ENCODE measurements at places on chromosomes 12 and 14.

DNA sequence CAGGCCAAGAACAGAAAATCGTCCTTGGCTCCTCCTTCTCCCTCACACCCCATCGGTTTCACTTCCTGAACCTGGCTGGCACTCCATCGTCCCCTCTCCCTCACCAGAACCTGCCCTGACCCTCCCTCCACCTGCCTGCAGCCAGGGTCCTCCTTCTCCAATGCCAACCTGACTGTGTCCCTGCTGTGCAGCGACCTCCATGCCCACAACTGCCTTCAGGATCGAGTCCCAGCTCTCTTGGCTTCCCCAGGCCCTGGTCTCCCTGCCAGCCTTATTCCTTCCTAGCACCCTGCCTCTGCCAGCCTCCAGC lies 19.8 kb downstream of the HVCN1 start:
- no peak for DNase-seq

GRCh38 chr14:91545946-91546716 lies 36.0 kb upstream of the PPP4R3A start:
- DNase-seq = no peak

GRCh38 chr14:22668863-22669262 lies 24.7 kb upstream of the OR6J1 start:
- no peak for DNase-seq

- DNase-seq = no peak
These were observed 17.4 kb downstream of the TAMALIN start for GRCh38 chr12:52023976-52024688.

DNA sequence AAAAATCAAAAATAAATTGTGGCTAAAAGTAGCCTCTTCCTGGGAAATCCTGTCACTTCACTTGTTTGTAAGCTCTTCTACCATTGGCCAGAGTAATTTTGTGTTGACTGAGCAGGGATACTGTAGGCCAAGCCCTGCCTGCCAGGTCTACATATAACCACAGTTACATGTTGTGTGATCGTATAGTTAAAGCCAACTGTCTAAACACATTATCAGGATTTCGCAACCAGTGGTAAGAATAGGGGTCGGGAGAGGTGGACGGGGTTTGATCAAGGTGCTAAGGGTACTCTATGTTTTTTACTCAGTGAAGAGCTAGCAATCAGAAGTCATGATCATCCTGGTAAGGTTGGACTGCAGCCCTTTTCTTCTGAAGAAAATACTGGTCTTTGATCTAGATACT lies 13.4 kb downstream of the ANKRD13A start:
- no peak for DNase-seq

DNA sequence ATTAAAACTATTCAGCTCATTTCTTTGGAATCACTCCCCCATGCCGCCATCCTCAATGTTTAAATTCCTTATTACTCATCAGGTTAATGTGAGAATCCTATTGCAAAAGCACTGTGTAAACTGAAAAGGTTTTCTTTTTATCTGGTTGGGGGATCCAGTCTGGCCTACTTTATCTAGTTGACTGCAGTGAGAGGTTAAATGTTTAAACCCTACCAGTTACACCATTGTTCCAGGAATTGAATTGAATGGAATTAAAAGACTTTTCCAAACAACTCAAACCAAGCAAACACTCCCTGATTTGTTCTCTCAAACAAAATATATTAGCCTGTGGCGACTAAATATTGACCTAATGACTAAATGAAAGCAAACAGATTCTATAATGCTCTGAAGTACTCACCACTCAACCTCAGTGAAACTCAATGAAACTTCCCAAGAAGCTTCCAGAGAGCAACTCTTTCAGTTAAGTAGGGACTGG lies 100.5 kb downstream of the VEZT start:
- no peak for DNase-seq

DNA sequence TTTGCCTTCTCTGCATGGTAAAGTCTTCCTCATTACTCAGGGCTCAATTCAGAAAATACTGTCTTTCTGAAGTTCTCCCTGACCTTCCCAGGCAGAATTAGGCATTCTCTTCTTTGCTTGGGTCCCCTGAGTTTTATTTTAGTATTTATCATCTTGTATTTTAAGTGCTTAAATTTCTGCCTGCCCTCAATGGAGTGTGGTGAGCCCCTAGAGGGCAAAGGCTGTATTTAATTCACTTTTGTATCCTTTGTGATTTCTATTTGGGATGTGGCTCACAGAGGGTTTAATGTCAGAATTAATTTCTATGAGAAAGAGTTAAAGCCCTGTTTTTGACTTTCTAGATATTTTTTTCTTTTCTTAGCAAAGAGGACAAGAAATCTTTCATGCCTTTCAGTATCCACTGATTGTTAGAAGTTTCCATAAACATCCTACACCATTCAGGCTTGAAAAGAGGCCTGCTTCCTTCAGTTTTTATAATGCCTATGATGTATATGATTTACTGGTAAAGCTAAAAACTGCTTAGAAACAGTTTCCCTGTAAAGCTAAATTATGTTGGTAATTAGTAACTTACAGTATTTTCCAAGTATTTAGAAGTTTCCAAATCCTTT lies 55.6 kb upstream of the PTPRB start:
- DNase-seq = no peak

- no peak for DNase-seq
These were observed 237.6 kb upstream of the SFSWAP start for GRCh38 chr12:131473261-131473660.

- no peak for DNase-seq
These were observed 85.7 kb downstream of the BTG1 start for GRCh38 chr12:92059960-92060359.

DNA sequence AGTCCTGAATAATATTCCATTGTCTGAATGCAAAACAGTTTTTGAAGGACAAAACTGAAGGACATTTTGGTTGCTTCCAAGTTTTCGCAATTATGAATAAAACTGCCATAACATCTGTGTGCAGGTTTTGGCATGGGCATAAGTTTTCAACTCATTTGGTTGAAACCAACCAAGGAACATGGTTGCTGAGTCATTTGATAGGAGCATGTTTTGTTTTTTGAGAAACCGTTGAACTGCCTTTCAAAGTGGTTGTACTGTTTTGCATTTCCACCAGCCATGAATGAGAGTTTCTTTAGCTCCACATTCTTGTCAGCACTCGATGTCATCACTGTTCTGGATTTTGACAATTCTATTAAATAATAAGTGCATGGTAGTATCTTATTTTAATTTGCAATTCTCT lies 23.0 kb upstream of the GSG1 start:
- no peak for DNase-seq

DNA sequence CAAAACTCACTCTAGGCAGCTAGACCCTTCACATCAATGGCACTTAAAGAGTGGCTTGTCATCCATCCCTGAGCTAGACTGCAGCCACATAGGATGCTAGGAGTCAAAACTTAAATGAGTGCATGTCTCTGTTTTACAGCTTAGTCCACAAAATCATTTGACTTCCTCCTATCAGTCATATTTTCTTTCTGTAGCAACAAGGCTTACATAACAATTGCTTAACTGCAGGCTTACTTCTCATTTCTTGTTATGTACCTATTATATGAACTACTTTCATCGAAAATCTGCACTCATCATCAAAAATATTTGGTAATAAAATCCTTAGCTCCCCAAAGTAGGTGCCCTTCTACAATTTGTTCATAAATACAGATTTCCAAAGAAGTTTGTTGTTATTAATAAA lies 30.1 kb downstream of the CLEC1A start:
- DNase-seq = no peak

DNA sequence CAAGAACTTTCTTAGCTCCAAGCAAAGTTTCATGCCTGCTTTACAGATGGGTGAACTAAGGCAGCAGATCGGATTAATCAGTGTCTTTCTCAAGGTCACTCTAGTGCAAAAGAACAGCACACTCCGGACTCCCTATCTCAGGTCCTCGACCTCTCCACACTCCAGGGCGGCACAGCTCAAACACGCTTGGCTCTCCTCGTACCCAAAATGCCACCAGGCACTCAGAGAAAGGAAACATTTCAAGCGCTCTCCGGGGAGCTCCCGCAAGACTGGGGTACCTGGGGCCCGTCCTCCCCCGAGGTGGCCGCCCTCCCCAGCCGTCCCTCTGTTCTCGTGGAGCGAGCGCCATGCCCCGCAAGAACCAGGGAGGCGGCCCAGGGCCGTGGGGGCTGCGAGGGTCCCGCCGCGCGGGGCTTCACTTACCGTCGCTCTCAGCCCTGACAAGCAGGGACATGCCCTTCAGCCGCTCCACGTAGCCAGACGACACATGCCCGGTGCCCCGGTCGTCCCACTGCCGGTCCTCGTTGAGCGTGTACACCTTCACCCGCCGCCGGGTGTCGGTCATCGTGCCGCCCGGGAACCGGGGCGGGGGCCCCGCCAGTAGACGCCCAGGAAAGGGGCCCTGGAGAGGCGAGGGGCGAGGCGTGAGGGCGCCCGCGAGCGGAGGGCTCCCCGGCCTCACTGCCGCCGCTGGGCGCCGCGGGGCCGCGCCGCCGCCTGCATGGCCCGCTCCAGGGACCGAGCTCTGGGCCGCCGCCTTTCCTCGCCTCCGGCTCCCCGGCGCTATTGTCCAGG lies 830 bp downstream of the PPP4R3A start:
- DNase-seq = peak; percentile 10

DNA sequence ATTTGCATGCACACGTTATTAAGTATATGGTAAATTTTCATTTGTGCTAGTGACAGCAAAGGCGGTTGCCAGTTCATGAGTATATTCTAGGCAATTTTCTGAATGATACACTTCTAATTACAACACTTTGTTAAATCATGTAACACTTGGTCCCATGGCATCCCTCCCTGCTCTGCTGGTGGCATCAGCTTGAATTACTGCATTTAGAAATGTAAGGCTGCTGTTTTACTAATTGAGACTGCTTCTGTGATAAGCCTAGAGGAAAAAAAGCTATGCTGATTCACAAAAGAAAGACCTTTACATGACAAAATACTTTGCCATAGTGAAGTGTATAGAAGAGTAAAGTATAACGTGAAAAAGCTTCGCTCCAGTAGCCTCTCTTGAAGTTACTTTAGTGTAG lies 636.1 kb downstream of the KCNH5 start:
- DNase-seq = no peak

DNA sequence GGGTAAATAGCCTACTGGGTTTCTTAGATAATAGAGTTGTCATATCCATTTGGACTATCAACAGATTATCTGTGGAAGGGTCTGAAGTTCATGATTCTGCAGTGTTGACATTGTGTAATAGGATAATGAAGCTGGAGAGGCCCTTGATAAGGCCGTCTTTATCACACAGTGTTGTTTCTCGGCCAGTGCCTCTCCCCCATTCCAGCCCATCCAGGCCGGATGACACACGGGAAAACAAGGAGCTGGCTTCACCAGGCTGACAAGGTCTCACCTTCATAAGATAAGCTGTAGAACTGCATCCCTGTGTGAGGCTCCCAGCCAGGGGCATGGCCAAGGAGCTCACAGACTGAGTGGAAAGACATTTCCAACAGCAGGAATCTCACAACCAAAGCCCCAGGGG lies 8.7 kb upstream of the EML1 start:
- DNase-seq = no peak

- DNase-seq = no peak
These were observed 61.0 kb downstream of the KIAA0586 start for GRCh38 chr14:58488550-58488949.

DNA sequence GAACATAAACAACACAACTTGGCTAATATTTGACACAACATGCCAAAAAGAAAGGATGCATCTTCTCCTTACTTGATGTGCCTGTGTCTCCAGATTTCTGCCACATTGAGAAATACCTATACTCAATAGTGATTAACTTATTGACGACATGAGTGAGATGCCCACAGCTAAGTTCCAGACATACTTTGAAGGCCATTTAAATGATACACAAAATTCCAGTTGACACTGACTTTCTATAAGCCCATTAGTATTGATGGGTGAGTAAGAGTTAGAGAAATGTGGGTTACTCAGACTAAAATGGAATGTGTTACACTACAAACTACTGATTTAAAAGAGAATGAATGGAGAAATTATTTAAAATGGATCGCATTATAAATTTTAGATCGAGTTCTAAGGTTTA lies 838.2 kb upstream of the MGAT4C start:
- DNase-seq = no peak

GRCh38 chr12:123839826-123840225 lies 77.7 kb downstream of the DNAH10 start:
- no peak for DNase-seq

DNA sequence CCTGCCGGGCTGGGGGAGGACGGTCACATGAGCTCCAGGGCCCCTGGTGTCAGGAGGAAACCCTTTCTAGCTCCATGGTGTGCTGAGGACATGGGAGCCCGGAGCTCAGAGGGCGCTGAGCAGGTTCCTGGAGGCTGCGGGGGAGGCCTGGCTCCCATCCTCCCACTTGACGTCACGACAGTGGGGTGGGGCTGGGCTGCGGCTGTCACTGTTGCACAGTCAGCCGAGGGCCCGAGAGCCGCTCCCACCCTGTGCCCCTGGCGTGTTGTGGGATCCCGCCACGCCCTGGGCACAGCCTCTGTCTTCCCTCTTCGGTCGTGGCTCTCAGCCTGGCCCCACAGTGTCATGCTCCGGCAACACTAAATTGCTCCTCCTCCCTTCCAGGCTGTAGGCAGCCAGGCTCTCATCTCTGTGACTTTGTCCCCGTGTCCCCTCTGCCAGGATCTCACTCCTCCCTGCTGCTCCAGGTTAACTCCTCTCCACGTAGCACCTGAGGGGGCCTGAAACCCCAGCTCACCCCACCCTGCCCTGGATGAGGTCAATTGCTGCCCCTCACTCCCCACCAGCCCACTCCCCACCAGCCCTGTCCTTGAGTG lies 33.0 kb downstream of the BEGAIN start:
- no peak for DNase-seq

DNA sequence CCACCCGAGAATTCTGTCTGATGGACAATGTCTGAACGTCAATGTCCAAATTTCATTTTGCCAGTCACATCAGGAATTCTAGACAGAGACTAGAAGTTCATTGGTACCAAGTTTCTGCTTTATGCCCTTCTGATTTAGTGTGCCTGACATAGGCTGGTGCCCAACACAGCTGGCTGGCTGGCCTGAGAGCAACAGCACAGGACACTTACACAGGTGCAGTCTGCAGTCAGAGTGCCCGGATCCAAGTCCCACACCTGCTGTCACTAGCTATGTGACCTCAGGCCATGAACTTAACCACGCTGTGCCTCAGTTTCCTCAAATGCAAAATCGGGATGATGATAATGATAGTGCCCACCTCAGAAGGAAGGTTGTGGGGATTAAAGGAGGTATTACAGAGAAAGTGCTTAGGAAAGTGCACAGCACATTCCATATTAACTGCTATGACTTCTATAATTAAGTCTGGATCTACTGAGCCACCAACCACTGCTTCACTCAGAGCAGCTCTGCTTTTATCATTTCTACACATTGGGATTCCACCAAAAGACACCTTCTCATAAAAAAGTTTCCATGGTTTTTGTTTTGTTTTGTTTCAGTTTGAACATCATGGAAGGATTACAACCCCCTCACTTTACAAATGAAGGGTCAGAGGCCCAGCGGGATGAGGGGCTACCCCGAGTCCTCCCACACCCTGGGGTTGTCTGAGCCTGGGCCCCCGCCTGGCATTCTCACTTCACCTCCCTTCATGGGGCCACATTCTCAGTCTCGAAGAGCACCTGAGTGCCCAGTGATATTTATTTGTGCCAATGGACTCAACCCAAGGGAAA lies 168.8 kb upstream of the BCL2L14 start:
- peak; percentile 27 for DNase-seq

- no peak for DNase-seq
These were observed 5.9 kb upstream of the GDF11 start for GRCh38 chr12:55736780-55737580.
